ENCODE measurements at places on chromosomes 11 and 22.
A peak's percentile ranks its signal among the peaks of the same experiment; 100 is the strongest.

- no peak for DNase-seq
These were observed 2.4 kb upstream of the IFITM2 start for GRCh38 chr11:304915-305843.

DNA sequence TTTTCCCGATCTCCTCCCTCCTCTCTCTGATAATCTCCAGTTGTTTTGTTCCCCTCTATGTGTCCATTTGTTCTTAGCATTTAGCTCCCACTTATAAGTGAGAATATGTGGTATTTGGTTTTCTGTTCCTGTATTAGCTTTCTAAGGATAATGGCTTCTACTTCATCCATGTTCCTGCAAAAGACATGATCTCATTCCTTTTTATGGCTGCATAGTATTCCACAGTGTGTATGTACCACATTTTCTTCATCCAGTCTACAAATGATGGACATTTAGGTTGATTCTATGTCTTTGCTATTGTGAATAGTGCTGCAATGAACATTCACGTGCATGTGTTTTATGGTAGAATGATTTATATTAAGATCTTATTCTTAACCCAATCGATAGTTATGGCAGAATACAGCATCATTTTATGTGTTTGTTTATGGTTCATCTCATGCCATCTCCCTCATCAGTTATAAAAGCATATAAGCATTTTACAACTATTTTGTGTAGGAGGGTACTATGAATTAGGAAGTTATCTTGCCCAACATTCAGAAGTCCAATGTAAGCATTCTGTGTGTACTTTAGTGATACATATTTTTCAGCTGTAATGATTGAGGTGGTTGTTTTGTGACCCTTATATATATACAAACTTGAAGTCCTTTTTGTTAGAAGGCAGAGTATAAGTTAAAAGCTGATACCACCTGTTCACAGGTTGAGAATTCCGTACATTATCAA, 3.2 kb downstream of the MS4A3 start:
- DNase-seq: no peak

GRCh38 chr11:8099291-8099899, 18.4 kb downstream of the TUB start:
- peak; percentile 28 for DNase-seq

GRCh38 chr11:76007166-76007565, 192.2 kb downstream of the UVRAG start:
- DNase-seq: no peak

GRCh38 chr11:73411031-73411430, 34.8 kb downstream of the RELT start:
- no peak for DNase-seq

DNA sequence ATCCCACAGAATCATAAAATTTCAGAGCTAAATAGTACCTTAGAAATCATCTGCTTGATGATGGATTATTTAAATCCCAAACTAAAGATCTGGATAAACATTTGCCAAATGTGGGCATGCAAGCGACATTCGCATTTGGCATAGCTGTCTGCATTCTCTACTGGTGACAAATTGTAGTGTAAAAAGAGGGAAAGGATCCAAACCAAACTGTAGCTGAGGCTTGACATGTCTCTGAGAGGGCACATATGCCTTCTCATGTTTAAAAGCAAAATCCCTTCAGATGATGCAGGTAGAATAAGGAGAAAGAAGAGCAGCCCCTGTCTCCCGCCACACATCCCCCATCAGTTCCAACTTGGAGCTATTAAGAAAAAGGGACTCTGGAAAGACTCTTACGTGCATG, 257.5 kb upstream of the MTNR1B start:
- DNase-seq: no peak

DNA sequence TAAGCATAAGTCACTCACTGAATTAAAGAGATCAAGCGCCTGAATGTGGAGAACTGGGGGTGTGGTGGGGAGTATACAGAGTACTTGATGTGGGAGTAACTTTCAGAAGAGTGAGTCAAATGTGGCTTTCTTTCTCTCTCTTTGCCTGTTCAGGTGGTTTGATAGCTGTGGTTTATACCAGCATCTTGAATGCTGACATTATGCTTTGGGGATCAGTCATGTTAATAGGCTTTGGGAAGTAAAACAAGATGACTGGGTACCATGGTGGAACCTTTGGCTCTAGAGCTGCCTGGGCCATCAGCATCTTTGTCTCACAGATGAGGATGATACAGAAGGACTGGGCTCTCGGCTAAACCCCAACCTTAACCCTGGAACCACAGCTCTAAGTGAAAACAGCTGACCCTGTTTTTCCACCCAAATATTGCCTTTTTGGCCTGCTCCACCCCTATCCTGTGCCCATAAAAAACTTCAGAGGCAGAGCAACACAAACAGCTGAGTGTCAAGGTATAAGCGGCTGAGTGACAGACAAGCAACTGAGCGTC, 58.2 kb upstream of the GNAZ start:
- no peak for DNase-seq

DNA sequence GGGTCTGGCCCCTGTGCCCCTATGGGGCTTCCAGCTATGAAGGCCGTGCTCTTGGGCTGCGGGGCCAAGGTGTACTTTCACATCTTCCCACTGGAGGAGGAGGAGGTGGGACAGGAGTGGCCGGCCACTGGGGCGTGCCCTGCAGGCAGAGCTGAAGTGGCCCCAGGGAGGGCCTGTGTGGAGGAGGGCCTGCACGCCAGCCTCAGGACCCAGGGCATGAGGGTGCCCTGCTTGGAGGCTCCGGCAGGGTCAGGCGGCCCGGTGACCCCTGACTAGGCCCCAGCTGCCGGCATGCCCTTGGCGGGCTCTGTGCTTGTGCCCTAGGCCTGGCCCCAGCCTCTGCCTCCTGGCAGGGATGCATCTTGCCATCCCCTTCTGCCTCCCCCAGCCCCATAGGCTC, 5.2 kb downstream of the PRR5 start:
- no peak for DNase-seq

DNA sequence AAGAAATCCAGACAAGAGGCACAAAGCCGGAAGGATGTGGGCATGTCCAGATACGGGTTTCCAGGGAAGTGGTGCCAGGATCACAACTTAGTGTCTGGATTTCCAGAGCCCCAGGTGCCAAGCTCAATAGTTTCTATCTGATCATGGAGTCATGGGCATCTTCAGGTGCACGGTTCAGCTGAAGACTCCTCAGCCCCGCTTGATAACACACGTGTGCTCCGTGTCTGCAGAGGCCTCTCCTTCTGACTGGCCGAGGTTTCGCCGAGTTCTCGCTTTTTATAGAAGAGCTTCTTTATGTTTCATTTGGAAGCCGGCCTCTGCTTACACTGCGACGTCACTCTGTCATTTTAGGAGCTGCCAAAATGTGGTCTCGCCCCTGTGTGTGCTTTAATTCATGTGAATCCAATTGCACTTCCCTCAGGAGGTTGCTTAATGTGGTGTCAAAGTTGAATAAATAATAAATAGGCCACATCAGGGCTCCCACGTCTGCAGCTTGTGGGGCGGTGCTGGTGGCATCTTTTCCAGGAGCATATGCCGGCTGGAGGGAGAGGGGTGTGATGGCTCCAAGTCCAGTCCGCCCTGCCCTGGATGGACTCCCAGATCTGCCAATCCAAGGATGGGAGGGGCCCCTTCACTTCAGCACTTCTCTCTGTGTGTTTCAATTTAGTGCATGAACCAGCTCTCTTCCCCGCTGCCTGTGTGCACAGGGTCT, 1410.8 kb downstream of the TBC1D22A start:
- DNase-seq: no peak

DNA sequence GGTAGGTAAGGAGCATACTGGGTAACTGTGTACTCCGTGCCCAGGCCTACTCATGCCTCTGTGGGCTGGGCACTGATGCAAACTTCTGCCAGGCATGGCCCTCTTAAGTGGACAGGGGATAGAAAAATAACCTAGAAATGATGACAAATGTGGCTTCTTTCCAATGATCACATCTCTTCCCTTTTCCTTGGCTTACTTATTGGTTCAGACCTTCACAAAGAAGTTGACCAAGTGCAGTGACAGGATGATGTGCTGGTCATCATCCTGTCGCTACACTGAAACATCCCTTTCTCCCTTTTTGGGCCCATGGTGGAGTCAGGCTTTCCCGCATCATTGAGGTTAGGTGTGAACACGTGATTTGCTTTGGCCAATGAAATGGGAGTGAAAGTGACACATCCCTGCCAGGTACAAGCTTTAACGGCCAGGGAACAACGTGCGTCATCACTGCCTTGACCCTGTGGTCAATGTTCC, 31.8 kb upstream of the APOBEC3A start:
- DNase-seq: no peak

GRCh38 chr11:64243236-64243854, 2.5 kb downstream of the FKBP2 start:
- DNase-seq: no peak

DNA sequence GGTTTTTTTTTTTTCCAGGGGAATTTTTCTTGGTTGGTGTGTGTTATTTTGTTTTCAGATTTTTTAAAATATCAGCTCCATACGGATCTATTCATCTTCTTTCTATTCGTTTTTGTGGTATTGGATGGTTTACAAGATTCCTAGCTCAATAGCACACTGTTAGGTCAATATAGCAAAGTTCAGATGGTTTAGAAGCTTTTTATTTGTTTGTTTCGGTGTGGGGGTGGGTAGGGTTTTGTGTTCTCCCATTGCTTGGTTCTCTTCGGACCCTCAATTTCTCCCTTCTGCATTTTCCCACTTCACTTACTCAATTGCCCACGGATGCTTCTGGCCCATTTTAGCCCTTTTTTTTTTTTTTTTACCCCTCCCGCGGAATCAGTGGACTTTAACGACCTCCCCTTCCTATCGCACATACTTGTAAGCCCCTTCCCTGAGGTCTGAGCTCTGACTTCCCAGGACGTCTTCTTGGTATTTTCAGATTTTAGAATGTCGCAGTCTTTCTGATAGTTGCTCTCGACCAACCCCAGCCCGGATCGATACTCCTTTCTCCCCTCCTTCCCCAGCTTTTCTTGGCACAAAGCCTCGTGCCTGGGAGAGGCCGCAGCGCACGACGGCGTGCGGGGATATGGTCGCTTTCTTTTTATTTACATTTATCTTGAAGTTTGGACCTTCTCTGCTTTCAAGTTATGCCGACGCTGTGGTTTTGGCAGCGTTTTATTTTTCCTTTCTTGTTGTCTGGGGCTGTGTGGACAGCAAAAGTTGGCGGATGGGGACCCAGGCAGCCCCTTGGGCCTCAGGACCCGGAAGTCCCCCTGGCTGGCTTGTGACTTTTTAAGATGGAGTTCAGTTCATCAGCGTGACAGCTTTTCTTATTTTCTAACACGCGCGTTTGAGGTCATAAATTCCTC, 4.4 kb upstream of the SPDYC start:
- DNase-seq: no peak

GRCh38 chr22:39355080-39355479, 5.3 kb downstream of the SYNGR1 start:
- no peak for DNase-seq

DNA sequence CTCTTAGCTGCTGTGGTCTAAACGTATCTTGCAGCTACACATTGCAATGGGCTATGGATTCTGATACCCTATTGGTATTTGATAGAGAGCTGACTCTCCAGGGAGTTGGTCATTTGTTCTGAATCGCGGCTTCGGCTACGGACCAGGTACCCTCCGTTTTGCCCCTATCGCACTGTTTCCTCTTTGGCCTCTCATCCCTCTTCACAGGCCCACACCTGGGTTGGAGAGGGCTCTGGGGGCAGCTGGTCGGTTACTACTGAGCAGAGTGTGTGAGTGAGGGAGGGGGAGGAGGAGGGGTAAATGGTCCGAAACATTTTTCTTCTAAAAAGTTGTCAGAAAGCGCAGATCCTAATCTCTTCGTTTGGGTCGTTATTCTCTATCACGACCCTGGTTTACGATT, 48.8 kb upstream of the HSD17B12 start:
- no peak for DNase-seq

DNA sequence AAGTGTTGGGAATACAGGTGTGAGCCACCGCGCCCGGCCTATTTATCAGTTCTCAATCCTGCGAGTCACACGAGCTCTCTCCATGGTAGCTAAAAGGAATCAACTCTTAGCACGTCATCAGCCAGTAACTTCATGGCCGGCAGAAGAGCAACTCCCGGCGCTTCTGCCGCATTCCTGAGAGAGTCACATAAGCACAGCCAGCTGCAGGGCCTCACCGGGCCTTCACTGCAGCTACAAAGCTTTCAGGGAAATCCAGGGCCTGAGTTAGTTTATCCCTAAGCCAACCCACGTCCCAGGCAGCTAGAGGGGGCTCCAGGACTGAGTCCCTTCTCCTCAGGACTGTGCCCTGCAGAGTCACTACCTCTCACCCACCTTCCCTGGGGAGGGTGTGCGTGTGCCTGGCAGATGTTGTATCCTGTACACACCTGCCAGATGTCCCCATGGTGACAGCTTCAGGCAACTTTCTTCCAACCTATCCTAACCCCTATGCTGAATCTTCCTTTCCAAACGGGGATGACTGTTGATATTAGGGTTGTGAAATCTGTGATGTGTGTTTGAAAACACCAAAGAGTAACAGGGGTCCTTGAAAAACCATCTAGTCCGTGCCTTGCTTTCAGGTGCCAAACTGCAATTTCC, 45.9 kb upstream of the ARFGAP3 start:
- no peak for DNase-seq

DNA sequence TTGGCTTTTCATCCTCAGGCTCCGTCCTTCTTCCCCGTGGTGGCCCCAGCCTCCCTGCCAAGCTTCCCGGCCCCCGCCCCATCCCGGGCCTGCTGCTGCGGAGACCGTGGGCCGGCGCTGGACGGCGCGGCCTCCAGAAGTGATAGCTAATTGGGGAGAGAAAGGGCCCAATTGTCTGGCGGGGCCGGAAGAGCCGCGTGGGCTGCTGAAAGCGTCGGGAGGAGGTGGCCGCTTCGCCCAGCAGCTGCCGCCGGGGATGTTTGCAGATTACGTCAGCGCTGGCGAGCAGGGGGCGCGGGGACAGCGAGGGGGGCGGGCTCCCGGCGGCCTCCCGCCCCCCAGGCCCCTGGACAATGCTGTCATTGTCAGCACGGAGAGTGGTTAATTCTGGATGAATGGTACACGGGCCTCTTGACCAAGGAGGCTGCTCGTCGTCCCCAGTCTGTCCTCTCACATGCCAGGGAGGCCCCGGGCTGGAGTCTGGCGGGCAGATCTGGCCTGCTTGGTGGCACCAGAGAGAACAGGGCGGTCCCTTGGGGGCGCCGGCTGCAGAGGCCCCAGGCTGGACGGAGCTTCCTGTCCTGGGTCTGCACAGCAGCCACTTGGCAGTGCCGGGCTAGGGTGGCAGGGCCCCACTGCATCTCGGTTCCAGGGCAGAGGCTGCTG, 1.6 kb downstream of the SMIM38 start:
- DNase-seq: no peak

GRCh38 chr22:43580271-43580750, 168.5 kb downstream of the MPPED1 start:
- DNase-seq: no peak

- DNase-seq: peak; percentile 21
These were observed 499 bp downstream of the ATL3 start for GRCh38 chr11:63670433-63671321.

DNA sequence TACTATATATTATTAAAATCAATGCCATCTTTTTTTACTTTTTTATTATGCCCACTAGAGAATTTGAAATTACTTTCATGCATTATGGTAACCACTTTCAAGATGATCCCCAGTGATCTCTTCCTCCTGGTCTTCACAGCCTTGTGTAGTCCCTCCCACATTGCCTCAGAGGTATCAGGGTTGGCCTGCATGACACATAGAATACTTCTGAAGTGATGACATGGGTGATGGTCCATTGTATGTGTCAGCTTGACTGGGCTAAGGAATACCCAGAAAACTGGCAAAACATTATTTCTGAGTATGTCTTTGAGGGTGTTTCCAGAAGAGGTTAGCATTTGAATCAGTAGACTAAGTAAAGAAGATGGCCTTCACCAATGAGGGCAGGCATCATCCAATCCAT, 14.2 kb upstream of the ISX start:
- no peak for DNase-seq

Measured in stimulated activated CD8-positive, alpha-beta memory T cell treated with anti-CD3 and anti-CD28 coated beads, Interleukin-12 subunit alpha, Interleukin-12 subunit beta, amount 100 ng/mL, for 4 hours (primary cell).